ENCODE measurements at places on chromosomes 16 and 17.
A peak's percentile ranks its signal among the peaks of the same experiment; 100 is the strongest.

DNA sequence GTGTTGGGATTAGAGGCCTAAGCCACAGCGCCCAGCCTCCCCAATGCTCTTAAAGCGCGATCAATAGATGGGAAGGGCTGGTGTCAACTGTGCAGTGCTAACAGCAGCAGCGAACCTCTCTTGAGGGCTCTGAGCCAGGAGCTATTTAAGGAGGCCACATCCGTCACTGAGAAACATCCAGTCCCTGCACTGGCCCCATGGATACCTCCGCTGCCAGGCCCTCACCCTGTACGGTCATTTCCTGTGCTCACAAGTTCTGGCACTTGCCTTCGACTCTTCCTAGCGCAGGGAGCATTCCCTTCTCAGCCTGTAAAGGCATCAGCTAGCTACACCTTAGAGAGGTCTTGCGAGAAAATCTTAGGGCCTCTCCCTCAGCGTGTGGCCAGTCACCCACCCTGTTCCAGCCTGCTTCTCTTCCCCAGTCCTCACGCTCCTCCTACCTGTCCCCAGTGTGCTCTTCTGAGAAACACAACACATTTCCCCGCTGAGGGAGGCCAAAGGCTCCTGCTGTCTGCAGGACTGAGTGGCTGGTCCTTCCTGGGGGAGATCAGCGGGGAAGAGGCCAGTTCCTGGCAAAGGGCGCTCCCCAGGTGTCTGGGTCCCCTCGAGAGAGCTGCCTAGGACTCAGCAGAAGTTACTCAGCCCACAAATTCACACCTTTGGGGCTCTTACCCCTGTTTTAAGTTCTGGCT is 28.6 kb downstream of the GTF3C1 start:
- no peak for DNase-seq

GRCh38 chr17:82239926-82240505 is 11.2 kb downstream of the SLC16A3 start:
- no peak for DNase-seq

DNA sequence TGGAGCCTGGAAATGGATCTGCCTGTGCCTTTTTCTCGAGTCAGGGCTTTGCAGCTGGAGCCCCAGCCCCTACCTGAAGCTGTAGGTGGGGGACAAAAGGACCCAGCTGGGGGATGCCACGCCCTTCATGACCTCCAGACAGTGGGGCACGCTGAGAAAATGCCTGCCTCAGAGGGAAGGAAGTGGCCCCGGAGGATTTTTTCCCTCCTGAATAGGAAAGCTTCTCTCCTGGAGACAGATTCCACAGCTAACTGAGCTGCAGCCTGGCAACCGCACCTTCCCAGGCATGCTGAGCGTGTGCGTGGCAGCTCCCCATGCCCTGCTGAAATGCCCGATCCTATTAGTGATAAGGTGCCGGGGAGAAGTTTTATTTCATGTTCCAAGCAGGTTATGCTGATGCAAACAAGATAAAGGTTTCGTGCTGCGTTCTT is 58.0 kb downstream of the AIPL1 start:
- no peak for DNase-seq

- DNase-seq = no peak
Observed at GRCh38 chr16:83972256-83973008, 4.4 kb downstream of the NECAB2 start.

- no peak for DNase-seq
Observed at GRCh38 chr16:50745940-50746339, 4.1 kb downstream of the CYLD start.

DNA sequence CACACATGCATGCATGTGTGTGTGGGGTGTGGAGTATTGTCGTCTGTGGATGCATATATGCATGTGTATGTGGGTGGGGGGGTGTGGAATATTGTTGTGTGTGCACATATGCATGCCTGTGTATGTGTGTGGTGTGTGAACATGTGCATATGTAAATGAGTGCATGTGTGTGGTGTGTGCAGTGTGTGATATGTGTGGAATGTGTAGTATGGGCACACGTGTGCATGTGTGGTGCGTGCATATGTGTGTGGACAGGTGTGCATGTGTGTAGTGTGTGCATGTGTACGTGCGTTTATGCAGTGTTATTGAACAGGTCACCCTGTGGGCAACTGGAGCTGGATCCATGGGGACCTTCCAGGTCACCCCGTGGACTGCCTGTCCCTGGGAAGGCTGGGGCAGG is 18.7 kb downstream of the RBFOX3 start:
- DNase-seq = no peak

DNA sequence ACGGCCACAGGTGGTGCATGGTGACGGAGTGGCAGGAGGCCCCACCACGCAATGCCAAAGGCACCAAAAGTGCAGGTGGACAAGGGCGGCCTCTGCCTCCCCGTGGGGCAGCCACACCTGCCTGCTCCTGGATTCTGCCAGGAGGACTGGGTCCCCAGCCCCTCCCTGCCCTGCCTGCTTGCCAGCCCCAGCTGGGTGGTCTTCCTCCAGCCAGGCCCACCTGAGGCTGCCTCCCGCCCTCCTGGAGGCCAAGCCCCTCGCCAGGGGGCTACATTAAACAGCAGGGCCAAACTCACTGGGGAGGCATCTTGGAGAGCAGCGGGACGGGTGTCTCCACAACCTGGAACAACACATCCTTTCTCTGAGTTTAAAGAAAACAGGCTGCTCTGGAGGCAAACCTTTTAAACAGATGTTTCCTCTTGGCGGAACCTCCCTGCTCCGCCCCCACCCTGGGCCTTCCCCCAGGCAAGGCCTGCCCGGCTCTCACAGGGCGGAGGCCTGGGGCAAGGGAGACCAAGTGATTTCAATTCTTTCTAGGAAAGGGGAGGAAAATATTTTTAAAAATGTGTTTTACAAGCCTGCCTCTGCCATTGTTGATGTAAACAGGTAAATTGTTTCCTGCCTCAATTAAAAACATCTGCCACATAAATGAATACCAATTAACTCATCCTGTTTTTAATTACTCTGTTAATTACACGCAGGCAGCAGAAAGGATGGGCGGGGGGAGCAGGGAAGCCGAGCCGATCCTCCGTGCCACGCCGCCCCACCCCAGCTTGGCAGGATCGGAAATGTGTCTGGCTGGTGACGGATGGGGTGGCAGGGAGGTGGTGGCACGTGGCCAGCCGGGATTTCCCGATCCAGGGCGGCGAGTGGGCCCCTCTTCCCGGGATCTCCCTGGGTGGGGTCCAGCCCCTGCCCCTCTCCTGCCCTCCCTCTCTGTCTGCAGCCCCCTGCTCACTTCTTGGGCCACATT is 54.4 kb upstream of the PABPN1L start:
- DNase-seq = no peak

DNA sequence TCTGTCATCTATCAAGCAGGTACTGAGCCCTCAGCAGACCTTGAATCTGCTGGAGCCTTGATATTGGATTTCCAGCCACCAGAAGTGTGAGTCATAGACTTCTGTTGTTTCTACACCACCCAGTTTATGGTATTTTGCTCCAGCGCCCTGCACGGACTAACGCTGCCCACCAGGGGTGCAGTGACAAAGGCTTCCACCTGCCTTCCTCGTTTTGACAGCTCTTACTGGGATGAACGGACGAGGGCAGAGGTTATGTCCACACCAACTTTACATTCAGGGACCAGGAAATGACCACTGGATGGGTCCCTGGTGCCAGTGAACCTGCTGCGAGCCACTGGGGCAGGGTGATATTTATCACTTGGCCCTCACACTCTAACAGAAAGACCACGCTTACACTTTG is 66.6 kb upstream of the CBX4 start:
- peak; percentile 74 for DNase-seq

DNA sequence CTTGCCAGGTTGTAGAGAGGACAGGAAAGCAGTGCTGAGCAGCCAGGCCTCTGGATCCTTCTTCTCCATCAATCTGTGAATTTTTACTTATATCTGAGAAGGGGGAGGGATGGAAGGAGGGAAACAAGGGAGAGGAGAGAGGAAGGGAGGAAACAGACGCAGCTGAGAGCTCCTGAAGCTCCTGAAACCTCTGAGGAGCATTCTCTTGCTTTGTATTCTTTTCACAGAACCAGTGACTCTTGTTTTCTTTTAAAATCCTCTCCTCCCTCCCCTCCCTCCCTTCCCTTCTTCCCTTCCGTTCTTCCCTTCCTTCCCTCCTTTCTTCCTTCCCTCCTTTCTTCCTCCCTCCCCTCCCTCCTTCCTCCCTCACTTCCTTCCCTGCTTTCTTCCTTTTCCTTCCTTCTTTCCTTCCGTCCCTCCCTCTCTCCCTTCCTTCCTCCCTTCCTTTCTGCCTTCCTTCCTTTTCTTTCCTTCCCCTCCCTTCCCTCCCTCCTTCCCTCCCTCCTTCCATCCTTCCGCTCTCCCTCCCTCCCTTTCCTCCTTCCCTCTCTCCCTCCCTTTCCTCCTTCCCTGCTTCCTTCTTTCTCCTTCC is 60.0 kb upstream of the RBFOX1 start:
- no peak for DNase-seq

DNA sequence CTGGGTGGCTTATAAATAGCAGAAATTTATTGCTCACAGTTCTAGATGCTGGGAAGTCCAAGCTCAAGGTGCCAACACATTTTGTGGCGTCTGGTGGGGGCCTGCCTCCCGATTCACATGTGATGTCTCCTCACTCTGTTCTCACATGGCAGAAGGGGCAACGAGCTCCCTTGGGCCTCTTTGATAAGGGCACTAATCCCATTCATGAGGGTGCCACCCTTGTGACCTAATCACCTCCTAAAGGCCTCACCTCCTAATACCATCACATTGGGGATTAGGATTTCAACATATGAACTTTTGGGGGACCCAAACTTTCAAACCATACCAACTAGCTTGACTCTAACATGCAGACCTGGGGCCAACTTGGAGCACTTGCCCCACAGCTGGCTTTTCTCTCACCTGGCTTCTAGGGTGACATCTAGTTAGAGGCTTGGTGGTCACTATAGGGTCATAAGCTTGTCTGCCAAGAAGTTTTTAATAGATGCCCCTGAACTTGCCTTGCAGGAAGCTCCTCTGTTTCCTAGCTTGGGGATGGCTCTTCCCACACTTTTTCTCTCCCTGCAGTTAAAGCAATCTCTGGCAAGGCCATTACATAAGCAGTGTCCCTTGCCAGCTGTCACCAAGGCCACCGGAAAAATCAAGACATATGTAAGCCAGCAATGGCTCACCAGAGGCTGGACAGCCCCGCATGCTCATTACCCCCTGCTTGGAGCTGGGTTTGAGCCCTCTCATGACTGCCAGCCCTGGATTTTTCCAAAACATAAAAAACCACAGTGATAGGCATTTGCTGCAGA is 8.4 kb upstream of the MED9 start:
- no peak for DNase-seq

GRCh38 chr16:50574745-50575136 is 26.5 kb downstream of the NKD1 start:
- no peak for DNase-seq

GRCh38 chr16:81190667-81191066 is 47.8 kb upstream of the BCO1 start:
- no peak for DNase-seq

- DNase-seq = no peak
Observed at GRCh38 chr17:64277831-64278562, 14.9 kb upstream of the TEX2 start.

GRCh38 chr17:74267987-74268499 is 6.0 kb upstream of the DNAI2 start:
- no peak for DNase-seq

DNA sequence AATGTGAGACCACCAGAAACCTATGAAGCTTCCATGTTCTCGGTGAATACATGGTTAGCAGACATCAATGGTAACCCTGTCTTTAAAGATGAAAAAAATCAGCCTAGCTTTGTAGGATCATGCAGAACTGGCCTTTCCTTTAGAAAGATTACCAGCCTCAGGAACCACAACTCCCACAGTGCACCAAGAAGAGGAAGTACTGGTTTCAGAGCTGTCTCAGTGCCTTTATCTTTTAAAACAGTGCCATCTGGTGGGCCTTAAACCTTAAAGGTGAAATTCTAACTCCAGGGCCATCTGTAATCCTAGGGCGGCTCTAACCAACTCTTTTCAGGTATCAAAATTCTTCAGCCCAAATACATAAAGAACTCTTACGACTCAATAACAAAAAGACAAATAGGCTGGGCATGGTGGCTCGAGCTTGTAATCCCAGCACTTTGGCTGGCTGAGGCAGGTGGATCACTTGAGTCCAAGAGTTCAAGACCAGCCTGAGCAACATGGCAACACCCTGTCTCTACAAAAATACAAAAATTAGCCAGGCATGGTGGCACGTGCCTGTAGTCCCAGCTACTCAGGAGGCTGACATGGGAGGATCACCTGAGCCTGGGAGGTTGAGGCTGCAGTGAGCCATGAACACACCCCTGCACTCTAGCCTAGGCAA is 5.4 kb downstream of the ATPAF2 start:
- peak; percentile 76 for DNase-seq

DNA sequence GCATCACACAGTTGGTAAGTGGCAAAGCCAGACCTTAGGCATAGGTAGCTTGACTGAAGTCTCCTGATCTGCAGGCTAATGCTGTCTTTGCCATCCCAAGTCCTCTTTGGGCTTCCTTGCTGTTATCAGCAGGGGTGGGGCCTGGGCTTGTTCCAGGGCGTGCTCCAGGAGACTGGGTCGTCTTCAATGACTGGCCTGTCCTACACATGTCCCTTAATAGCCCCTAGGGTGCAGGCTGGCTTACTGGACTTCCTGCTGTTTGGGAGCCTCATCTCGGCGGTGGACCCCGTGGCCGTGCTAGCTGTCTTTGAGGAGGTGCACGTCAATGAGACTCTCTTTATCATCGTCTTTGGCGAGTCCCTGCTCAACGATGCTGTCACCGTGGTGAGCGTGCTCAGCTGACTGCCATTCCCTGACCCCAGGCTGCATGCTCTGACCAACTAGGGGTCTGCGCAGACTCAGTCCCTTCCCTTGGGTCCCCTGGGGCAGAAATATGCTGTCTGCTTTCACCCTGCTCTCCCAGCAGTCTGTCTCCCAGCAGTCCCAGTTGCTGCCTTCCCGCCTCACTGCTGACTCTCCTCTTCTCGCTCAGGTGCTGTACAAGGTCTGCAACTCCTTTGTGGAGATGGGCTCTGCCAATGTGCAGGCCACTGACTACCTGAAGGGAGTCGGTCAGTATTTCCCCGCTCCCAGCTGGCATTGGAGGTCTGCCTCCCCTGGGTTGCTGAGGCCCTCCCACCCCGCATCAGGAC is 6.2 kb downstream of the SLC9A5 start:
- DNase-seq = no peak
